ENCODE measurements at places on chromosomes 5 and 9.

GRCh38 chr9:37971691-37972090 lies 67.8 kb upstream of the SLC25A51 start:
- DNase-seq = no peak
- H3K27ac ChIP-seq = no peak overlapping the region
- H3K4me3 ChIP-seq = no peak overlapping the region

DNA sequence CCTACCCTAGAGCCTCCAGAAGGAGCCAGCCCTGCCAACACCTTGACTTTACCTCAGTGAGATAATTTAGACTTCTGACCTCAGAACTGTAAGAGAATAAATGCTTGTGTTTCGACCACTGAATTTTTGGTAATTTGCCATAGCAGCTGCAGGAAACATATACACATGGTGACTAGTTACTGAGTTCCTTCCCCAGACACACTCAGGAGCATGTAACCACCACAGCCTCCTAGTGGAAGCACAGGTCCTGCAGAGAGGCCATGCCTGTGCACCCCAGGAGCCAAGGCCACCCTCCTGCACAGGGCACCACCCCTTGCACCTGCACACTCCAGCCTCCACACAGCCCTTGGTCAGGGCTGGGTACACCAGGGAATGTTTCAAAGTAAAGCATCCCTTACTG lies 7.6 kb upstream of the CAMSAP1 start:
- H3K4me1 ChIP-seq = no peaks in the 10 kb centered on the region
- no peak for DNase-seq
- no peaks in the 10 kb centered on the region for H3K27me3 ChIP-seq
- no peak overlapping the region for H3K27ac ChIP-seq
- H3K36me3 ChIP-seq = peaks cover 14% of the 10 kb centered on the region

DNA sequence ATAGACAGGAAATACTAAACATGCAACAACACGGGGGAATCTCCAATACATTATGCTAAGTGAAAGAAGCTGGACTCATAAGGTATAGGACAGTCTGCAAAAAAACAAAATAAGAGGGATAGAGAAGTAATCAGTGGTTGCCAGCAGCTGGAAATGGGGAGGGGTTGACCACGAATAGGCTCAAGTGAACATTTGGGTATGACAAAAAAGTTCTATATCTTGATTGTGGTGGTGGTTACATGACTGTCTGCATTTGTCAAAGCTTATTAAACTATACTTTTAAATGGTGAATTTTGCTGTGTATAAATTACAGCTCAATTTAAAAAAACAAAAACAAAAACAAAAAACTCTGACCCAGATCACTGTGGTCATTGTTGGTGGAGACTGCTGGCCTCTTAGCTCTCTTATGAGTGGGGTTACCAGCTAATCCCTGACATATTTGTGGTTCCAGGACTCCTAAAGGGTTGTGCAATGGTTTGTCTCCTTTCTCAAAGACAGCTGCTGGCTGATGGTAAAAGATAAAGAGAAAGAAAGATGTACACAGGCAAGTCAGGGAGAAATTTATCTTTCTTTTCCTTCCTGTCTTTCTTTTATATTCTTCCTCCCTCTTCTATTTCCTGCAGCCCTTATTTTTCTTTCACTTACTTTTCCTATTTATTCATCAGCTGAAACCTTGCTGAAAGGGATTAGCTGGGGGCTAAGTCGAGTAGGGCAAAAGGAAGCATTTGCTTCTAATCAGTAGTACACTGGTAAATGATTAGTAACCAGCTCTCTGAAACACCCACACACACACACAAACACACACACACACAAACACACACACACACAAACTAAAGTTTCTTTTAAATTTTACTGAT lies 42.6 kb upstream of the APC start:
- H3K27me3 ChIP-seq = no peaks in the 10 kb centered on the region
- no peak overlapping the region for H3K27ac ChIP-seq
- no peaks in the 10 kb centered on the region for H3K36me3 ChIP-seq
- H3K4me1 ChIP-seq = no peaks in the 10 kb centered on the region
- no peak for DNase-seq
- no peak overlapping the region for H3K4me3 ChIP-seq

DNA sequence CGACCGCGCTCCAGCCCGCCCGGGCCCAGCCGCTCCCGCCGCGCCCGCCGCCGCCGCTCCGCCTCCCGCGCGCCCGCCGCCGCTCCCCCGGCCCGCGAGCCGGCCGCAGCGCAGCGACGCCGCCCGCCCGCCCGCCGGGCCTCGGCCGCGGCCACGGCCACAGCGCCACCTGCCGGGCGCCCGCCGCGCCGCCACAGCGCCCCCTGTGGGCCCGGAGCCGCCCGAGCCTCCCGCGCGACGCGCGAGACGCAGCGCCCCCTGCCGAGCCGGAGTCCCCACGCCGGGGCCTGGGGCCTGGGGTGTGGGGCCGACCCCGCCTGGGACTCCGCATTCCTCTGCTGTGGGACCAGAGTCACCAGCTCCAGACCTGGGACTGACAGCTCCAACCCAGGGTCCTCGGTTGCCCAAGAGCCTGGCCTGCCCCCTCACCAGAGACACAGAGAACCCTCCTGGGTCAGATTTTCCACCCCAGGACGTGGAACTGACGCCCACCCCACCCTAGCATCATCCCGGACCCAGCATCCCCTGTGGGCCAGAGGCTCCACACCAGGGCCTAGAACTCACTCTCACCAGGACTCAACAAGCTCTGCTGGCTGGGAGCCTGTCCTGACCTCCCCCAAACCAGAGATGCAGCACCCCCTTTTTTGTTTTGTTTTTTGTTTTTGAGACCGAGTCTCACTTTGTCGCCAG lies at the start of gene RAPGEF1:
TSS of gene RAPGEF1 (minus strand) at position 118 of the 690 bp plus-strand sequence. CDS start 246 bp downstream, outside the sequence.
- DNase-seq = no peak
- no peaks in the 10 kb centered on the region for H3K36me3 ChIP-seq
- H3K27ac ChIP-seq = no peak within 1 kb of the TSS
- no peaks in the 10 kb centered on the region for H3K27me3 ChIP-seq

DNA sequence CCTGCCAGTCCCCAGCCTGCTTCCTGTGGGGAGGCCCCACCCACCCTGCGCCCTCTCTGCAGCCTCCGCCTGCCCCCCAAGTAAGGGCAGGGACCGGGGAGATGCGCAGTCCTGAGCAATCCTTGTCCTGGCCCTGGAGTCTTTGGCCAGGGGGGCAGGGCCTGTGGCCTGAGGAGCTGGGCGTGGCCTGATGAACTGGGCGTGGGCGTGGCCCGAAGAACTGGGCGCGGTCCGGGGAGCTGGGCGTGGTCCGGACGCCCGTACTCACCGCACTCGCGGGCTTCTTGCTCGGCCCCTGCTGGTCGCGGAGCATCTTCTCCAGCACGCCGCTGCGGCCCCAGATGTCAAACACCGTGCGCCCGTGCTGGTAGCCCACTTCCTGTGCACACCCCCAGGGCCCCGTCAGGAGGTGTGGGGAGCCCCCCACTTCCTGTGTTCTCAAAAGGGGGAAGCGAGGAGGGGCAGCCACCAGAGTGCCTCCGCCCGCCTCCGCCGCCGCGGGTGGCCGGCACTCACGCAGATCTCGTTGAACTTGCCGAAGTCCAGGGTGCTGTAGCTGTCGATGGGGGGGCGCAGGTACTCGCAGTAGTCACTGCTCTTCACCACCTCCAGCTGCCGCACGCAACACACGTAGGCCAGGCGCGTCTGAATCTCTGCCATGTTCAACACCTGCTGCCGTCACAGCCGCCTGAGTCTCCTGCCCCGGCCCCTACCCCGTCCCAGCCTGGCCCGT lies 2.7 kb upstream of the NSMF start:
- H3K36me3 ChIP-seq = peaks cover 6% of the 10 kb centered on the region
- H3K4me1 ChIP-seq = peaks cover 6% of the 10 kb centered on the region
- no peaks in the 10 kb centered on the region for H3K27me3 ChIP-seq
- H3K4me3 ChIP-seq = no peak overlapping the region
- no peak overlapping the region for H3K27ac ChIP-seq

All from iPS DF 6.9 (cell line).